Activated CD8-positive, alpha-beta memory T cell treated with anti-CD3 and anti-CD28 coated beads, Interleukin-2, amount 10 ng/mL, durations not matched to agents 7 days and 5 days (primary cell): ENCODE measurements at places on chromosomes 6 and 20. TPM values are rescaled to one million over a fixed set of nuclear protein-coding genes. Genes with fewer than 3 reads are reported as not detected.

The LAMA2 gene
- not detected for total RNA-seq

The MAP7 gene
- total RNA-seq: 0.29 TPM

The BMP5 gene
- total RNA-seq: not detected

- H3K36me3 ChIP-seq: peaks cover 46% of the 10 kb centered on the region
- no peak for DNase-seq
- no peak overlapping the region for H3K27ac ChIP-seq
- no peaks in the 10 kb centered on the region for H3K4me1 ChIP-seq
- H3K4me3 ChIP-seq: no peak overlapping the region
Measured at GRCh38 chr6:158095031-158095430, 73.0 kb downstream of the SERAC1 start.

GRCh38 chr20:5197847-5198650, 71.2 kb downstream of the CDS2 start:
- peaks cover 18% of the 10 kb centered on the region for H3K36me3 ChIP-seq
- no peak for DNase-seq
- no peak overlapping the region for H3K4me3 ChIP-seq
- no peaks in the 10 kb centered on the region for H3K27me3 ChIP-seq
- no peak overlapping the region for H3K27ac ChIP-seq

- no peaks in the 10 kb centered on the region for H3K4me1 ChIP-seq
- peaks cover 2% of the 10 kb centered on the region for H3K27me3 ChIP-seq
- no peak overlapping the region for H3K27ac ChIP-seq
- no peaks in the 10 kb centered on the region for H3K36me3 ChIP-seq
Measured at GRCh38 chr6:85287654-85288053, 162.2 kb upstream of the NT5E start.

DNA sequence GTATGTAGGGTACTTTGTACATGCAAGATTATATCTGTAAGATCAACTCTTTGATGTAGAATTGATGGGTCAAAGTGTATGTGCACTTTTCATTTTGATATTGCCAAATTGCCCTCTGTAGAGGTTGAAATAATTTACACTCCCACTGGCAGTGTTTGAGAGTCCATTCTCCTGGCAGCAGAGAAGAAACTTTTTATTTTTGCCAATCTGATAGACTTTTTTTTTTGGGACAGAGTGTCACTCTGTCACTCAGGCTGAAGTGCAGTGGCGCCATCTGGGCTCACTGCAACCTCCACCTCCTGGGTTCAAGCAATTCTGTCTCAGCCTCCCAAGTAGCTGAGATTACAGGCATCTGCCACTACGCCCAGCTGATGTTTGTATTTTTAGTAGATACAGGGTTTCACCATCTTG, 199.2 kb downstream of the ZFAND3 start:
- no peak overlapping the region for H3K27ac ChIP-seq
- DNase-seq: no peak
- H3K4me3 ChIP-seq: no peak overlapping the region
- H3K36me3 ChIP-seq: no peaks in the 10 kb centered on the region
- H3K27me3 ChIP-seq: no peaks in the 10 kb centered on the region
